ENCODE measurements at places on chromosomes 5 and 9.

- DNase-seq, result peak; percentile 49
Observed at GRCh38 chr9:22452415-22453010, 5.9 kb downstream of the DMRTA1 start.

GRCh38 chr9:96423322-96423984 is 5.3 kb upstream of the ZNF367 start:
- DNase-seq, result no peak

DNA sequence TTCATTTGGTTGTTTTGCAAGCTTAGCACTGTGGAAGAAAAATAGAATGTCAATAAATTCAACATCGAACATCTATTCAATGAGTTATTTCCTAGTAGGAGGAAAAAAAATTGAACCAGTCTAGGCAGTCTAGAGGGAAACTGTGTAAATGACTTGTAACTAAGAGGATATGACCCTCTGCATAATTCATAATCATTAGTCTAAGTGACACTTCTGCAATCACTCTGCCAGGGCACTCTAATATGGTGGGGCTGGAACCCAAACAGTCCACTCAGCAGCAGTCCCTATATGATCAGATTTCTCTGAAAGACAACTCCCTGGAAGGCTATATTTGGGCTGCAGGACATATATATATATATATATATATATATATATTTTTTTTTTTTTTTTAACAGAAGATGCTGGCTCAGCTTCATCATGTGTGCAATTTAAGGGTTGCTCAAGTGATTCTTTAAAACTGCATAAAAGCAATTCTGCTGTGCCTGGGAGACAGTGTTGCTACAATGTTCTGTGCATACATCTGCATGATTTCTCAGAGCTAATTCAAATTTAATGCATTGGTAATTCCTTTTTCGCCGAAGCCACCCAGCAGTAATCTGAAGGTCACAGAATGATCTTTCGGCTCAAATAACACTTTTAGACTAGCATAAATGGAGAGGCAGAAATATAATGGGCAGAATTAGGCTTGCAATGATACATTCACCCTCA is 482.1 kb upstream of the ZNF608 start:
- DNase-seq, result no peak

DNA sequence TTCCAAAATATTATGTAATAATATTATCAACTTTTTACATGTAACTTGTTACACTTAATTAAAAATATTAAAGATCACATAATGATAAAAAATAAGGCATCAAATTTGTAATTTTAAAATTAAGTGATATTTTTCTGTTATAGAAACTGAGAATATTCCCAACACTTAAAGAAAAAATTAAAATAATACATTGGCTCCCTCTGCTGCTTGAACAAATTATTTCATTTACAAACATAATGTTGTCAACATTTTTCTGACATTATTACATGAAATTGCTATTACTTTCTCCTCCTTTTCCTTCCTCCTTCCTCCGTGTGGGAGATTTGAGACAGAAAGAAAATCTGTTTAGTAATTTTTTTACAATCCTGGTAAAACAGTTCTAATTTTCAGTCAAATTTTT is 42.3 kb downstream of the RNF180 start:
- peak; percentile 48 for DNase-seq

DNA sequence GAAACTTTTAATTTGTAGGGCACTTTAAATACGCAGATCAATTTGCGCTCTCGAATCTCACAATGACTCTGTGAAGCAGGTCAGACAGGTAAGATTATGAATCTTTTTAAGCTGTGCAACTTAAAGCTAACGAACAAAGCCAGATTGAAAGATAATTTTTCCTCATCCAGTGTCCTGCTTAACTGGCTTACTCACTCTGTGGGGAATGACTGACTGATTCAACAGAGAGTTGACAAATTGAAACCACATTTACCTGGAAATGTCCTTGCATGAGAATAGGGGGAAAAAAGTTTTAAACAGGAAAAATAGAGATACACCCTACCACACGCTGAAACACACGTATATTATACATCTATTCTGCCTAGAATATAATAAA is 187.9 kb downstream of the MAN2A1 start:
- peak; percentile 64 for DNase-seq

GRCh38 chr9:91945277-91946085 is 4.5 kb downstream of the ROR2 start:
- peak; percentile 50 for DNase-seq

DNA sequence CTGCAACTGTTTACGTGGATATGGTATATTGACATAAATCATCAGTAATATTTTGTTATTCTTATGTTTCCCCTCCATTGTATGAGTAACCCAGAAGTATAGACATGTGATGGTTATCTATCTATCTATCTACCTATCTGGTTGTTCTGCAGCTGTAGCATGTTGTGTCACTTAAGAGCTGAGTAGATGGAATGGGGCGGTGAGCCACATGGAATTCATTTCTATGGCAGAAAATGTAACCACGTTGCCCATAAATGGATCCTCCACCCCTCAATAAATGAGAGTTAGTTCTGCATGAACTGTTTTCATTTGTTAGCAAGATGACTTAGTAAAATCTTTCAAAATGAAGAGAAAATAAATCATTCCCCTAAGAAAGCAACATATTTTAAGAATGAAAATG is 553.2 kb downstream of the MAT2B start:
- no peak for DNase-seq

DNA sequence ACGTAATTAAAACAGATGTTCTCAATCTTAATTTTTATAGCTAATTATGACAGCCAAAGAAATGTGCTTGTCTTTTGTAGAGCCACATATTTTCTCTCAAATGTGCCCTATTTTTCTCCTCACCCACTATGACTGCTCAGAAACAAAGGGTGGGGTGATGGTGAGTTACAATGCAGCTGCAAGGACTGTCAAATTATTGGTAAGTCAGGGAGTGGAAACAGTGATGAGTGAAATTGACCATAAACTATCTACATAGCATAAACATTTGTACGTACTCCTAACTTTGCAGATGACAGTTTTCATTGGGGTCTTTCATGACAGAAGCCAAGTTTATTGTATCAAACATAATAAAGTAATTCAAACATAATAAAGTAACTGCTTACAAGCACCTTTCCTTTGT is 215.9 kb downstream of the MCTP1 start:
- DNase-seq, result no peak

- no peak for DNase-seq
Observed at GRCh38 chr9:21852754-21853153, 50.3 kb downstream of the MTAP start.

Measured in T47D (cell line).